HCT116 (cell line): ENCODE measurements at places on chromosomes 7 and 10. TPM values are rescaled to one million over a fixed set of nuclear protein-coding genes. Genes with fewer than 3 reads are reported as not detected.

The GRK5 gene
- 7.3 TPM for total RNA-seq

The LMOD2 gene
- not detected for total RNA-seq

The TFEC gene
- 0.12 TPM for total RNA-seq

The CLEC5A gene
- total RNA-seq, result 0.32 TPM

The FAM241B gene
- total RNA-seq, result 18.0 TPM

The CTAGE6 gene
- not detected for total RNA-seq

The PRKAR2B gene
- total RNA-seq, result 15.1 TPM

The PRTFDC1 gene
- total RNA-seq, result not detected

The OR6B1 gene
- not detected for total RNA-seq

GRCh38 chr10:74293686-74294371, 142.8 kb downstream of the ADK start:
- peaks cover 46% of the 10 kb centered on the region for H3K4me1 ChIP-seq
- H3K27ac ChIP-seq, result peak overlapping the region; percentile 53; the same call in 1 of the 2 replicates
- DNase-seq, result no peak
- no peaks in the 10 kb centered on the region for H3K36me3 ChIP-seq

DNA sequence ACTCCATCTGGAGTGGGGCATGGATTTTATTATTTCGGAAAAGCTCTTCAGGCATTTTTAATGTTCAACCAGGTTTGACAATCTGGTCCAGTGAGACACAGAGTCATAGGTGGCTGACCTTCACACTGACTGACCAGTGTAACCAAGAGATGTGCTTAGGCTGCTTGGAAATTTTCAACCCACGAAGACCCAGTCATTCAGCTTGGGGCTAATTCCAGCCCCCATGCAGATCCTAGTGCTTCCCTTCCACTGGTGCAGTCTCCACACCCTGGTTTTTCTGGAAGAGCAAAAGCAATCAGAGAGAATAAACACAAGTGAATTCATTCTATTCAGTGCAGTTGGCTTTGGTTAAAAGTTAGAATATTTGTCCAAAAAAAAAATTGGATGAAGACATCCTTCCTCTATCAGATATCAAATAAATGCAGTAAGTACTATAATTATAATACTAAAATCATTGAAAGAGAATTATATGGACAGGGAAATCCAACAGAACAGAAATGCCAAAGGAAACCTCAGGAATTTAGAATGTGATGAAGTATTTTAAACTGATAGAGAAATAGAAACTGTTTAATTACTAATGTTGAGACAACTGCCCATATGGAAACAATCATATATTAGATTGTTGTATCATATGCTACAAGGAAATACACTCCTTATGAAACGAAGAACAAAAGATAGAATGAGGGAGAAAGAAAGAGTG, 178.0 kb downstream of the NPSR1 start:
- DNase-seq, result no peak
- H3K27me3 ChIP-seq, result no peaks in the 10 kb centered on the region
- H3K4me1 ChIP-seq, result peaks cover 8% of the 10 kb centered on the region; the same call in 1 of the 2 replicates
- no peak overlapping the region for H3K27ac ChIP-seq

DNA sequence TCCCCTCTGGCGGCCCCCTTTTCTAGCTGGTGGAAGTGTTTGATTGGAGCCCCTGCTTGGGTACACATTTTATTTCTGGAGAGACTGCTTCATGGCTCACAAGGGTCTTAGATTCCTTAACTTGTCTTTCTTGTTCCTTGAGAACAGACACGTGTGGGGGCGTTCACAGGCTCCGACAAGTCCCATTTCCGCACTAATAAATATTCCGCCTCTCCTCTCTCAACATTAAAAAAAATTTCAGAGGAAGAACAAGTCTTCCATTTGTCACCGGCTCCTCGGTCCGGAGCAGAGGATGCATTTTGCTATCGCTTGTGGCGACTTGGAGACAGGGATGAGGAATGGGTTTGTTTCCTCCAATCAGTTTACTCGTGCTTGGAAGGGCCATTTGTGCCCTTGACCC, 134.0 kb upstream of the PODXL start:
- DNase-seq, result no peak
- H3K36me3 ChIP-seq, result no peaks in the 10 kb centered on the region
- no peak overlapping the region for H3K27ac ChIP-seq
- no peak overlapping the region for H3K4me3 ChIP-seq
- peaks cover 8% of the 10 kb centered on the region for H3K4me1 ChIP-seq

DNA sequence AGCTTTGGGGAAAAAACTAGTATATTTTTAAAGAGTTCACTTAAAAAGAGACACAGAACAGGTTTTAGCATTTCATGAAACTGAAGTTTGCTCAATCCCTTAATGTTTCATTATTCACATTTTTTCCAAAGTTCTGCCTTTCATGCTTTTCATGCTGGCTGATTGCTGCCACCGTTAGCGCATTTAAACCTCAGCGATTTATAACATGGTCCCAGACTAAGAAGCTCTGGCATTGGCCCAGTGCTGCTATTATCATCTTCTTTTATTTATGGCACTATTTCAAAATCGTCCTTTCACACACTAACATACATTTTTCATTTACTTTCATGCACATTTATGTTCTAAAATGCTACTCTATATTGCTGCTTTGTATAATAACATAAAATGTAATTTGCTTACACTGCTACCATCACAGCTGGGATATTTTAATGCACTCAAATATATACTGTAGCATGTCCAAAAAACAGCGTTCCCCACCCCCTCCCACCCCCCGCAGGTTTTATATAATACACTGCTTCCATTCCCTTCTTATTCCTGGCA, 141.9 kb downstream of the MPP7 start:
- H3K27ac ChIP-seq, result peak overlapping the region; percentile 2; the same call in 1 of the 2 replicates
- no peaks in the 10 kb centered on the region for H3K27me3 ChIP-seq
- no peak for DNase-seq
- H3K4me1 ChIP-seq, result peaks cover 4% of the 10 kb centered on the region; the same call in 1 of the 2 replicates
- H3K36me3 ChIP-seq, result no peaks in the 10 kb centered on the region
- no peak overlapping the region for H3K4me3 ChIP-seq

- H3K27me3 ChIP-seq, result no peaks in the 10 kb centered on the region
- no peak overlapping the region for H3K4me3 ChIP-seq
- no peak for DNase-seq
Observed at GRCh38 chr7:55485501-55486191, 86.7 kb downstream of the VOPP1 start.

DNA sequence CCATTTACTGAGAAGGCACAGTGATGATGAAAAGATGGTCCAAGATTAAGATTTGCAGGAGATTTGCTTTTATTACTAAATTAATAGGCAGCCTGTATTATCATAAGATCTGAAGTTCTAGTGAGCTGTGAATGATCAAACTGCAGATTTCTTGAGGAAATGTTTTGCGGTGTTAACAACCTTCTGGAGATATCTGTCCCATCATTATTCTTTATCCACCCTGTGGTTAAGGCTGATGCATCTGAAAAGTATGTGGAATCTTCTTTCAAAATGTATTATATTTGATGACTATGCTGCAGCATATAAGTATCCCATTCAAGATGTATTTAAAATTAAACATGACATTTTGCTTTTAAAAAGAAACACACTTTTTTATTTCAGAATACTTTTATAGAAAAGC, 150.3 kb downstream of the POLR1F start:
- no peak overlapping the region for H3K4me3 ChIP-seq
- H3K36me3 ChIP-seq, result no peaks in the 10 kb centered on the region
- H3K27ac ChIP-seq, result no peak overlapping the region
- no peak for DNase-seq
- no peaks in the 10 kb centered on the region for H3K4me1 ChIP-seq

DNA sequence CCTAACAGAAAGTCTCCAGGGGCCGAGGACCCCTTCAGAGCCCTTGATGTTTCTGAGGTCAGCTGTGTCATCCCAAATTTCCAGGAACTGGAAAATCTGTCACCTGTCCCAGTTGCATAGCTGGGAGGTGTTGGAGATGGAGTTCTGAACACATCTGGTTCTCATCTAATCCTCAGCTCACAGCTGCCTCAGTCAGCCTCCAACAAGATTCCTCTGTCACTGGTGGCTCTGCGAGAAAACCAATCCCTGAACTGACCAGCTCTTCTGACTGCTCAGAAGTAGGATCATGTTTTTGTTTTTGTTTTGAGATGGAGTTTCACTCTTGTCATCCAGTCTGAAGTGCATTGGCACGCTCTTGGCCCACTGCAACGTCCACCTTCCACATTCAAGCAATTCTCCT, 37.6 kb upstream of the MYL10 start:
- DNase-seq, result no peak
- H3K4me1 ChIP-seq, result no peaks in the 10 kb centered on the region
- H3K36me3 ChIP-seq, result no peaks in the 10 kb centered on the region
- H3K27ac ChIP-seq, result no peak overlapping the region

- no peaks in the 10 kb centered on the region for H3K36me3 ChIP-seq
- H3K27me3 ChIP-seq, result no peaks in the 10 kb centered on the region
- no peak for DNase-seq
- H3K4me3 ChIP-seq, result no peak overlapping the region
- no peak overlapping the region for H3K27ac ChIP-seq
Observed at GRCh38 chr10:92846344-92846743, 2.0 kb upstream of the EXOC6 start.

- peak overlapping the region; percentile 41 for H3K4me3 ChIP-seq
- peaks cover 19% of the 10 kb centered on the region for H3K4me1 ChIP-seq
- DNase-seq, result peak; percentile 88
- no peaks in the 10 kb centered on the region for H3K36me3 ChIP-seq
- no peaks in the 10 kb centered on the region for H3K27me3 ChIP-seq
Observed at GRCh38 chr10:34124522-34125035, 690.5 kb downstream of the PARD3 start.

GRCh38 chr7:66207540-66207939, 2.4 kb downstream of the TPST1 start:
- DNase-seq, result no peak
- H3K27me3 ChIP-seq, result no peaks in the 10 kb centered on the region
- peaks cover 5% of the 10 kb centered on the region; the same call in 1 of the 2 replicates for H3K4me1 ChIP-seq
- no peak overlapping the region for H3K4me3 ChIP-seq
- no peaks in the 10 kb centered on the region for H3K36me3 ChIP-seq

- no peaks in the 10 kb centered on the region for H3K36me3 ChIP-seq
- no peak for DNase-seq
- no peak overlapping the region for H3K4me3 ChIP-seq
- H3K27me3 ChIP-seq, result no peaks in the 10 kb centered on the region
- H3K27ac ChIP-seq, result no peak overlapping the region
Observed at GRCh38 chr7:123191132-123191531, 8.6 kb downstream of the SLC13A1 start.

DNA sequence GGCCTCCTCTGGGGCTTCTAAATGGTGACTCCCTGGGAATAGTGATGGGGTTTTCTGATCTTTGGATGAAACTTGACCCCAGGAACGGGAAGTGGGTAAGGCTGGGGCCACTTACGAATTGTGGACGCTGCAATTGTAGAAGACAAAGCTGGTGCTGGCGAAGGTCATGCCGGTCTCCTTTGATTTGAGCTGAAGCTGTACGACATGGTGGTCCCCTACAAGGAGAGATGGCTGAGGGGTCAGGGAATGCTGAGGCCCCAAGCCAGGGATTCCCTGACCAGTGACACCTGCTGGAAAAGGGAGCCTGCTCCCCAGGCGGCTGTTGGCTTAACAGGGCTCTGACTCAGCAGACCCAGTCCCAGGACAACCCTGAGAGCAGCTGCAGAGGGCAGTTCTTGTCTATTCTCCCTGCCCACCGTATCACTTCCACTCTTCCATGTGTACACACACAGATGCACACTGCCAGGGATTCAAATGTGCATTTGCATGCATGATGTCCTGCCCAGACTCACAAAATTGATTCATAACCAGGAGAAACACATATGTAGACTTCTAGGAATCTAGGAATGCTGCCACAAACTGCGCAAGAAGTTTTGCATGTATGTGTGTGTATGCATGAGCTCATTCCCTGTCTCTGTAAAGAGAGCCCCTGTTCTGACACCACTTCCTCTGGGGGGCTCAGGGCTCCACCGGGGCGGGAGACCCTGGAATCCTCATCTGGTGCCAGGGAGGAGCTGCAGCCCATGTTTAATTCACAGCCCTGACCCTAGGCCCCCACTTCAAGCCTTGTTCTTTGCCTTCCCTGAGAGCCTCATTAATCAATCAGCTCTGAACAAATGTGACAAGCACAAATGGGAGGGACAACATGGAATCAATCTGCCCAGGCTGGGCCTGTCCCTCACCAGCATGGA, 350.0 kb downstream of the PLXNA4 start:
- H3K4me1 ChIP-seq, result no peaks in the 10 kb centered on the region
- H3K27ac ChIP-seq, result no peak overlapping the region
- peaks cover 37% of the 10 kb centered on the region; the same call in 1 of the 2 replicates for H3K27me3 ChIP-seq
- H3K36me3 ChIP-seq, result no peaks in the 10 kb centered on the region
- no peak overlapping the region for H3K4me3 ChIP-seq

GRCh38 chr7:119177863-119178262, 953.4 kb downstream of the ANKRD7 start:
- no peaks in the 10 kb centered on the region for H3K4me1 ChIP-seq
- no peak overlapping the region for H3K4me3 ChIP-seq
- no peaks in the 10 kb centered on the region for H3K27me3 ChIP-seq
- H3K27ac ChIP-seq, result no peak overlapping the region
- no peak for DNase-seq
- H3K36me3 ChIP-seq, result no peaks in the 10 kb centered on the region

- no peak overlapping the region for H3K4me3 ChIP-seq
- no peaks in the 10 kb centered on the region for H3K27me3 ChIP-seq
- no peak overlapping the region for H3K27ac ChIP-seq
- H3K36me3 ChIP-seq, result no peaks in the 10 kb centered on the region
Observed at GRCh38 chr7:387132-388022, 97.4 kb downstream of the FOXL3 start.

- H3K27me3 ChIP-seq, result no peaks in the 10 kb centered on the region
- DNase-seq, result no peak
- peak overlapping the region; percentile 57 for H3K27ac ChIP-seq
- H3K4me1 ChIP-seq, result peaks cover 56% of the 10 kb centered on the region
- no peaks in the 10 kb centered on the region for H3K36me3 ChIP-seq
- no peak overlapping the region for H3K4me3 ChIP-seq
Observed at GRCh38 chr7:101125989-101126650, 784 bp upstream of the SERPINE1 start.

DNA sequence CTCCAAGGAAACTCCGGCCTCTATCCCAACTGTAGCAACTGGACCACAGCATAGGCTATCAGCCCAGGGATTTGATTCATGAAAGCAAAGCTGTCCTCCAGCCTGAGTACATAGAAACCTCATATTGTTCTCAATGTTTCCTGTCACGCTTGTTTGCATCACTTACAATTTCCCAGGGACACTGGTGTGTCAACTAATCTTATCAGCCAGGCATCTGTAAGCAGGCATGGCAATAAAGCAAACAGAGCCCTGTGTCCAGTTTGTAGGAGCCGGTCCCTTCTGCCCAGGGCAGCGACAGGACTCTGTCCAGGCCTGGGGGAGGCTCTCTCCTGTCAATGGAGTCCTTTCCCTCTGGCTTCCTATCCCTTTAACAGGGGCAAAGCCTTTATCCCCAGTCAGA, 23.0 kb upstream of the CDHR3 start:
- no peaks in the 10 kb centered on the region for H3K27me3 ChIP-seq
- DNase-seq, result no peak
- H3K4me3 ChIP-seq, result no peak overlapping the region
- no peaks in the 10 kb centered on the region for H3K36me3 ChIP-seq
- H3K4me1 ChIP-seq, result no peaks in the 10 kb centered on the region

GRCh38 chr7:19762631-19763030, 10.8 kb downstream of the TMEM196 start:
- no peaks in the 10 kb centered on the region for H3K27me3 ChIP-seq
- no peak overlapping the region for H3K27ac ChIP-seq
- no peaks in the 10 kb centered on the region for H3K4me1 ChIP-seq
- no peaks in the 10 kb centered on the region for H3K36me3 ChIP-seq
- no peak for DNase-seq

- H3K27me3 ChIP-seq, result no peaks in the 10 kb centered on the region
- no peak overlapping the region for H3K4me3 ChIP-seq
- DNase-seq, result no peak
- no peak overlapping the region for H3K27ac ChIP-seq
Observed at GRCh38 chr7:157573244-157573643, 236.4 kb downstream of the DNAJB6 start.
